ENCODE measurements at places on chromosomes 2 and 18.

DNA sequence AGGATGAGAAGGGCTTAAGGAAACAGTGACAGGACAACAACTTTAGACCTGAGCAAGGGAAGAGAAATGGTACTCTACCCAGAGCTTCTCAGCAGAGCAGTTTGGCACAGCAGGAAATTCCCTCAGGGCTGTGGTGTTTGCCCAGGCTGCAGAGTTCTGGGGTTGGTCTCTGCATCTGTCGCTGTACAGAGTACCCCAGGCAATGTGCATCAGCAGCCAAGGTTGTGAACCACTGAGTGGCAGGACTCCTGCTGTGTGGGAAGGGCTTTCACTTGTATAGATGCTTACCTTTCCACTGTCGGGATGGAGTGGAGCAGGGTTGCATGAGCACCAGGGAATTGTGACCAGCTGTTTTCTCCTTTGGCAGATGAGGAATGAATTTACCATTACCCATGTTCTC lies 21.2 kb downstream of the STAMBP start:
- DNase-seq: no peak

GRCh38 chr2:105912081-105912480 lies 167.4 kb downstream of the NCK2 start:
- no peak for DNase-seq

DNA sequence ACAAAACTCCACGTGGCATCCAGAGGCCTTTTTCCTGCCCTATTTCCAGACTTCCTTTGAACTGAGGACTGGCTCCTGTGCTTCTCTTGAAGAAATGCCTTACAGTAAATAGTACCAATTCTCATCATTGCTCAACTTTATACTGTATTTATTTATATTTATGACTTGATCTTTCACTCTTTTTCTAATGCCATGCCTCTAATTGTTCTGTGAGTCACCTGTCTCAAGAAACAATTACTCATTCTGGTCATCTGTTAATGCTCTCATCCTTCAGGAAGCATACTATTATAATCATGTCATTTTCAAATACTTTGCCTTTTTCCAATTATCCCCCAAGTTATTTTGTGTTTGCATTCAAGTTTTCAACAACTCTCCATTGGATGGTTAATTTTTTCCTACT lies 85.9 kb downstream of the DCDC2C start:
- DNase-seq: no peak

DNA sequence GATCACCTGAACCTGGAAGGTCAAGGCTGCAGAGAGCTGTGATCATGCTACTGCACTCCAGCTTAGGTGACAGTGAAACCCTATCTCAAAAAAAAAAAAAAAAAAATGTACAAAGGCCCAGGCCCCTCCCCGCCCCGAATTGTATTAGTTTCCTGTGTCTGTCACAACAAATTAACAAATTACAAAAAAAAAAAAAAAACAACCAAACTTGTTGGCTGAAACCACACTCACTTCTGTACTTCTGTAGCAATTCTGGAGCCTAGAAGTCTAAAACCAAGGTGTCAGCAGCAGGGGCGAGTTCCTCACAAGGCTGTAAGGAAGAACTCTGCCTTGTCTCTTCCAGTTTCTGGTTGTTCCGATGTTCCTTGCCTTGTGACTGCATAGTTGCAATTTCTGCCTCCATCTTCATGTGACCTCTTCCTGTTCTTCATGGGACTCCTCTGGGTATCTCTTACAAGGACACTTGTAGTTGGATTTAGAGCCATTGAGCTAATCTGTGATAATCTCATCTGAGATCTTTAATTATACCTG lies 100.8 kb upstream of the ZSWIM2 start:
- no peak for DNase-seq

DNA sequence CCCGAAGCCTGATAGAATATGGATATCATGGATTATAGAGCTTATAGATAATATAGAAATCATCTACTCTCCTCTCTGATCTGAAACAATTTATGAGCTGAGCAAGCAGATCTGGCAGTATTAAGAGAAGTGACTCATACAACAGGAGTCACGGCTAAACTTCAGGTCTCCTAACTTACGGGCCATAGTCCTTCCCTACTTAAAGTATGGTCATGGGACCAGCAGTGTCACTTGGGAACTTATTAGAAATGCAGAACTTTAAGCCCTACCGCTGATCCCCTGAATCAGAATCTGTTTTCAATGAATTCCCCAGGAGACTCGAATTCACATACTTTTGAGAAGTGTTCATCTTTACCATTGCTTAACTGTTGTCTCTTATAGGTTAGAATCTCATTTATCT lies 195.7 kb upstream of the FANCL start:
- DNase-seq: no peak

DNA sequence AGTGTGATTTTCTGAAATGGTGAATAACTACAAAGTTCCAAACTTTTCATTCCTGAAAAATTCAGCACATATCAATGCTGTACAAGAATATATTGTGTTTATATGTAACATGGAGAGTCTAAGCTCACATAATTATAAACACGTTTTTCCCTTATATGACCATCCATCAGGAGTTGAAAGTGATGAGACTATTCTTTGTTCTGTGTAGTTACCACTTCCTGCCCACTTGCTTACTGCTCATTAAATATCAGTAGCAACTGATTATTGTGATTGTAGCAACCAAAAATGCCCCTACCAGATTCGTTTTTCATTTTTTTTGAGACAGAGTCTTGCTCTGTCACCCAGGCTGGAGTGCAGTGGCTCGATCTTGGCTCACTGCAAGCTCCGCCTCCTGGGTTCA lies 30.8 kb downstream of the OTX1 start:
- peak; percentile 16 for DNase-seq

- no peak for DNase-seq
Measured at GRCh38 chr2:86785456-86785855, 5.3 kb downstream of the CD8A start.

DNA sequence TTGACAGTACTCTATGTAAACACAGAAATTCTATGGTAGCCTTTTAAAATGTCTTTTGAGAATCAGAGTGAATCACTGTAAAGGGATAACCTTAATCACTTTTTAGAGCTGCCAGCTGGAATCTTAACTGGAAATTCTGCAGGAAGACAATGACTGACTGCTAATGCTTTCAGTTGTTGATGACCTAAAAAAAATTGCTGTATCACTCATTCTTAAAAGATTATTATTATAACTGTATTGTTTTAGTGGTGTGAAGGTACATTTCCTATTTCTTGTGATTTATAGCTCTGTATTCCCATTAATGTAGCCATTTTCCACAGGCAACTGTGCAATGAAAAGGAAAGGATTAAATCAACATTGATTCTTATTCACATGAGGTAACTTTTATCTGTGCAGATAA lies 260.5 kb downstream of the CALCRL start:
- DNase-seq: no peak

GRCh38 chr2:134491771-134492441 lies 226.9 kb downstream of the TMEM163 start:
- peak; percentile 15 for DNase-seq

GRCh38 chr2:104027321-104027720 lies 826.6 kb upstream of the POU3F3 start:
- DNase-seq: no peak

- DNase-seq: no peak
Measured at GRCh38 chr2:151670346-151670745, 63.9 kb downstream of the NEB start.

DNA sequence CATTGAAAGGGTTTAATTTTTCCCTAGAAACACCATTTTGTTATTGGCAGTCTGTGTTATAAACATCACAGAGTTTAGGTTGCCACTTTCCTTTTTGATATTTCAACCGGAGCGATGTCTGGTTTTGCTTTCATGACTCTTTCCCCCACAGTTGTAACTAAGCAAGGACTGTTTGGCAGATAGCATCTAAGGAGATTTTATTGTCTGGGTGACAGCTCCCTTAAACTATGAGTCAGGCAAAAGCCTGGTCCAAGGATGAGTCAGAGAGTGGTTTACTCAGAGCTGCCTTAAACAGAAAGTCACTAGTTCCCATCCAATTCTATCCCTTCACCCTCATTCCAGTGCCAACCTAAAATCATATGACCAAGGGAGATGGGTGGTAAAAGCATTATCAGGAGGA lies 341.6 kb upstream of the VWC2L start:
- no peak for DNase-seq

- no peak for DNase-seq
Measured at GRCh38 chr2:129709956-129710598, 269.4 kb upstream of the RAB6C start.

GRCh38 chr2:215104226-215104625 lies 34.2 kb downstream of the ABCA12 start:
- no peak for DNase-seq

- DNase-seq: no peak
Measured at GRCh38 chr2:110771547-110772382, 39.4 kb downstream of the ACOXL start.

DNA sequence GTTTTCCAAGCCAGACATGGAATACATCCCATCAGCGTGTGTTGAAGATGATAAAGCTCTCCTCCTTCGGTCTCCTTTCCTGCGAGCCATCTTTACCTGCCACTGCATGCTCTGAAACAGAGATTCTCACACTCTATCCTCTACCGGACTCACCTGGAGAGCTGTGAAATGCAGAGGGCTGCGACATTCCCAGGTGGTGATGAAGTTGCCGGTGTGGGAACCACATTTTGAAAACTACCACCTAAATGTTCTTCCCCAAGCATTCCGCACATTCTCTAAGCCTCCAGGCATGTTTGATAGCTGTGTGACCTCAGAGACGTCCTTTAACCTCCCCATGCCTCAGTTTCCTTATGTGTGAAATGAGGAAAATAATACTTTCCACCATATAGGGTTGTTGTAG lies 226.2 kb upstream of the RAB6C start:
- no peak for DNase-seq

- peak; percentile 64 for DNase-seq
Measured at GRCh38 chr2:219722276-219722879, 94.9 kb downstream of the SLC4A3 start.

DNA sequence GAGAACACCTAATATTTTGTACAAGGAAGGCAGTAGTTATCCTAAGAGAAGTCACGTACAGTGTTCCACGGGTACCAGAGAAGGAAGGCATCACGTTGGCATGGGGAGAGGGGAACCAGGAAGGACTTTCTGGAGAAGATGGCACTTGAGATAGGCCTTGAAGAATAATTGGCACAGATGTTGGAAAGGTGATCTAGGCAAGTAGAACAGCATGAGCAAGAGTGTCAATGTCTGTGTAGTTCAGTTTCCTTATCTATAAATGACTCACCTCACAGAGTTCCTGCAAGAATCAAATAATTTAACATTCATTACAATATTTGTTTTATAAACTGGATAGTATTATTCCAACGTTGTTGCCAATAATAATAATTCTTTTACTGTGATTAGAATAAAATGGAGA lies 48.3 kb upstream of the BZW1 start:
- DNase-seq: no peak

DNA sequence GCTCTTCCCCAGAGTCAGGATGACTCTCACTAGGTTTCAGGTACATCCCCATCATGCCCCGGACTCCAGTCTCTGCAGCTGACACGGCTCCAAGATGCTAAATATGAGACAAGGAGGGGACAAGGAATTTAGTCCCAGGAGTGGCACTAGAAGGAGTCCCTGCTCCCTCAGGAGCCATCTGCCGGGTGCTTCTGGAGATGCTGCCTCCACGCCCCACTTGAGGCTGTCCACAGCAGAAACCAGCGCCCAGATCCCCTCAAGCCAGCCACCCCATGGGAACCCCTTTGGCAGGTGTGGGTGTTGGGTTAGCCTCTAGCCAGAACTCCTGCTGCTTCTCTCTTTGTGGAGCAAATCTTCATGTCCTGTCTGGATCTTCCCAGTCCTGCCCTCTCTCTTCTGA lies 40.3 kb downstream of the BCL11A start:
- no peak for DNase-seq

- DNase-seq: no peak
Measured at GRCh38 chr18:60111525-60111924, 211.7 kb downstream of the PMAIP1 start.

- DNase-seq: no peak
Measured at GRCh38 chr18:67545681-67546080, 29.2 kb upstream of the DSEL start.

- DNase-seq: peak; percentile 95
Measured at GRCh38 chr18:77108001-77108692, 24.4 kb downstream of the MBP start.

DNA sequence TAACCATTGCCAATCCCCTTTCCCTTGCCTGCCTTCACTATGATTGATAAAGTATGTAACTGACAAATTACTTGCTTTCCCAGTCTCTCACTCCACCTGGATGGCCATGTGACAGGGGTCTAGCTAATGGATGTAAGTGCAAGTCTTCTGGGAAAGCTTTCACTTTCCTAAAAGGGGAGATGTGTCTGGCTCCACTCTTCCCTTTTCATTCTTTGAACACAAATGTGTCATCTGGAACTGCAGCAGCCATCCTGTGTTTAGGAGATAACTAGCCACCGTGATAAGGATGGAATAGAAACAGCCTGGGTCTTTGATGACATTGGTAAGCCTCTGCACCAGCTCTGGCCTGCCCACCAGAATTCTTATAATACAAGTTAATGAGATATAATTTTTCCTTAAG lies 38.2 kb downstream of the SNRPD1 start:
- no peak for DNase-seq

DNA sequence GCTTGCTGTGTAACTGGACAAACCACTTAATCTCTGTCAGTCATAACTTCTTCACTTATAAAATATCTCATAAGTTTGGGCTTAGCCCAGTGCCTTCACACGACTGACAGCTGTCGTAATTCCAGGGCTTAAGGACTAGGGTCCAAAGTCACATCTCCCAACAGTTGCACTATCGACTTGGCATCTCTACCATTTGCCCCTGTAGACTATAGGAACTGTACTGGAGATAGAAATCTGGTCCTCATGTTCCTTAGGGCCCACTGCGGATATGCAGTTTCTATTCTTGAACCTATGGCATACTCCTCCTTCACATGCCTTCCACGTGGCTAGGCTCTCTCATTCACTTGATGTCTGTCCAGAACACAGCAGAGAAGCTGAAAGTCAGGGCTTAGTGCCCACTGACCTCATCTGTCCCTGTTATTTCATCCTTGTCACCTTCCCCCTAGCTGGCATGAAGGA lies 2.7 kb downstream of the ABHD1 start:
- DNase-seq: no peak

- DNase-seq: no peak
Measured at GRCh38 chr2:12008425-12009061, 262.1 kb downstream of the LPIN1 start.

- DNase-seq: no peak
Measured at GRCh38 chr18:32152705-32153448, 37.0 kb upstream of the MEP1B start.

- DNase-seq: no peak
Measured at GRCh38 chr18:49459404-49460171, 857 bp downstream of the DYM start.

GRCh38 chr2:169609264-169609663 lies 25.1 kb downstream of the PPIG start:
- DNase-seq: no peak

DNA sequence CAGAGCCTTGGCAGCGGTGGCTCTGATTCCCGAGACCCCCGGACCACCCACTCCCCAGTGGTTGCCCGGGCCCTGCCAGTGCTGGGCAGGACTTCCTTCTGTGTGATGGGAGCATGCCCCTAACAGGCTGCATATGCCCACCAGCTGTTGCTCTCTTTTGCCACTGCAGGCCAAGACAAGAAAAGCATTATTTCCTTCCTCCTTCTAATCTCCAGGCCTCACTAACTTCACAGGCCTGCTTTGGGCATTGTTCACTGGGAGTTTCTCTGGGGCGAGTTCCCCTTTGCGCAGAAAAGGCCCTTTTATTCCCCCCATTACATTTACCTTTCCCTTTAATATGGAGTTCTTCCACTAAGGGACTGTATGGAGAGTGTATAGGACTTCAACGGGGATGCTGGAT lies 249.1 kb upstream of the SIX2 start:
- DNase-seq: no peak
